Activated CD4-positive, alpha-beta T cell treated with anti-CD3 and anti-CD28 coated beads, Interleukin-2, amount 50 U/mL, for 48 hours (primary cell): ENCODE measurements at places on chromosomes 5 and 9.
A peak's percentile ranks its signal among the peaks of the same experiment; 100 is the strongest.

DNA sequence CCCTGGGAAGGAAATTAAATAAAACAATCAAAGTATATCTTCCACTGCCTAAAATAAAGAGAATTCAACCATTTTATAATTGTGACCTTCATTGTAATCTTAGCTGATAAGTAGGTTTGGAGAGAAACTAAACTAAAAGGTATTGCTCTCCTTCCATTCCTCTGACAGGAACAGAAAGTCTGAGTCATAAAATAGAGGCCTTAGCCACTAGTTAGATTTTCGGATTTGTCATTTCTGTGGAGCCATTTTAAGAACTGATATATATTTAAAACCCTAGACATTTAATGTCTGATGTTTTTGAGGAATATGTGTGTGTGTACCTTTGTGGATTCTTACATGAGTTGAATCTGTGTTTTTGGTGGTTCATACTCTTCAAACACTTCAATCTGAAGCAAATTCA, 11.8 kb upstream of the TMC1 start:
- DNase-seq: no peak

DNA sequence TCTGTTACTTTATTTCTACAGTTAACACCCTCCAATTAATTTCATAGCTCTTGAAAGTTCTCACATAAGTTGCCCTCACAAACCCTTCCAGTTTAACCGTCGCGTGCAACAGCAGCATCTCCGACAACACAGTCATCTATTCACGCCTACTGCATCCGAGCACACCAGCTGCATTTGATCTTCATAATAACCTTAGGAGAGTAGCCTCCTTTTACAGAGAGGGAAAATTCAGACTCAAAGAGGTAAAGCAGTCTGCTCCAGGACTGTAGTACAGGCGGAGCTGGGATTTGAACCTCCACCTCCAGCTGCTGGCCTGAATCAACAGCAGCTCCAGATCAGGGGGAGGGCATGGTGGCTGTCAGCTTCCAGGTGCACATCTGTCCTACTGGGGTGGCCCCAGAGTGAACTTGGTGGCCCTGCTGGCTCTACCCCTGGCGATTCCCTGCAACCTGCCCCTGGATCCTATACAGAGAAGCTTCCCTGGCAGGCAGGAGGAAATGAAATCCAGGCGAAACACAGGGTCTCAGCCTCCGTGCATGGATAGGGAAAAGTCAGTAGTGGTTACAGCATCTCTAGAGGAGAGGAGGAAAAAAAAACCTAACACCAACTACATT, 71.6 kb upstream of the UNC5A start:
- no peak for DNase-seq

GRCh38 chr5:143233031-143233430, 170.5 kb downstream of the NR3C1 start:
- no peak for DNase-seq

DNA sequence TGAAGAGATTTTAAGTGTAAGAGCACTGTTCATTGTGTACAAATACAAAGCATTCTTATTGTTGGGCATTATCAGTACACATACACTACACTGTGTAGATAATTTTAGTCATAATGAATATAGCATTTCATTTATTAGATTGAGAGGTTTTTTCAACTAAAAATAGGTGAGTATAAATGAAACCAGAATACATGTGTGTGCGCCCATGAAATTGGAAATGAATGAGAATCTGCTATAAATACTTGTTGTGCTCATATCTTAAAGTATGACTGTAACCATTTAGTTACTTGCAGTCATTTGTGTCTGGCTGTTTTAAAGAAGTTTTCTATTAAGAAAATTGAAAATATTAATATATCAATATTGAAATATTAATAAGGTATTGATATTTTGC, 189.0 kb upstream of the MEF2C start:
- DNase-seq: no peak

DNA sequence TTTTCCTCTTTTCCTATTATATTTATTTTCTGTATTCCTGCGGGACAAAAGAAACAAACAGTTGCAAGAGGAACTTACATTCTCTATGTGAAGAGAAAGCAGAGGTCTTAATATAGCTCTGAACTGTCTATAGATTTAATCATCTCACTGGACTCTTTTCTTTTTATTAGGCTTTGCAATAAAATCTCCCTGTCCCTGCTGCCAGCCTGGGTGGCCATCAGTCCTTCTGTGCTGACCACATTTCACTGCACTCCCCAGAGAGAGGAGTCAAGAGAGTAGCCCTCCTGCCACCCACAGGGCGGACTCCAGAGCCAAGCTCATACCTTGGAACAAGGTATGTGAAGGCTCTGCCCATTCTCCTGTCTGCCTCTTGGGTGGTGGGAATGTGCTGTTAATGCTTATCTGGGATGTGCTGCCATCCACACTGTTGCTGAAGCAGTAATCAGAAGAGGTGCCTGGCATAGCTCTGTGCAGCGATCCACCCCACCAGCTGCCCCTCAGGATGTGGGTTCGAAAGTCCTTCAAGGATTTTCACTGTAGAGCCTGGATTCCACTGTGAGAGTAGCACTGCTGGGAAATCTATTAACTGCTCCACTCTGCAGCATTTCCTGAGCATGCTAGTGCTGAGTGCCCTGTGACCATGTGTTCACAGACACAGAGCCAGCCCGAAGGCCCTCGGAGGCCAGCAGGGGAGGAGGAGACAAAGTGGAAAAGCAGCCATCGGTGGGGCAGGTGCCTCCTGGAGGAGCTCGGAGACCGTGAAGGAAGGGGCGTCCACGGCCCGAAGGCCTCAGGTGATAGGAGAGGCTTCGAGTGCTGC, 334.6 kb downstream of the MED10 start:
- no peak for DNase-seq

DNA sequence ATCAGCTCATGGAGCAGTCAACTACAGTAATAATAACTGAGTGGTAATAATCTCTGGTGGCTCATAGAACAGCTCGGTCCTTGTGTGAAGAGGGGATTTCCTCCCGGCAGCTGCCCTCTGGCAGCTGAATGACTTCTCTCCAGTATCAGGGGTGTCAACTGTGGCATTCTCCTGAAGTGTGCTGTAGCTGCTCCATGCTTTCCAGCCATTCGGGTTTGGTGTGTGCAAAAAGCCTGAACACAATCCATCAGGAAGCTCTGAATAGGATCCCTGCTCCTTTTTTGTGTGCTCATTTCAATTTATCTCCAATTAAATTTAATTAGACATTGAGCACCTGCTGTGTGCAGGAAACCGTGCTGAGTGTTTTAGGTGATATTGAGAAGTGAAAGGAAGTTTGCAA, 59.8 kb upstream of the BARX1 start:
- DNase-seq: no peak

DNA sequence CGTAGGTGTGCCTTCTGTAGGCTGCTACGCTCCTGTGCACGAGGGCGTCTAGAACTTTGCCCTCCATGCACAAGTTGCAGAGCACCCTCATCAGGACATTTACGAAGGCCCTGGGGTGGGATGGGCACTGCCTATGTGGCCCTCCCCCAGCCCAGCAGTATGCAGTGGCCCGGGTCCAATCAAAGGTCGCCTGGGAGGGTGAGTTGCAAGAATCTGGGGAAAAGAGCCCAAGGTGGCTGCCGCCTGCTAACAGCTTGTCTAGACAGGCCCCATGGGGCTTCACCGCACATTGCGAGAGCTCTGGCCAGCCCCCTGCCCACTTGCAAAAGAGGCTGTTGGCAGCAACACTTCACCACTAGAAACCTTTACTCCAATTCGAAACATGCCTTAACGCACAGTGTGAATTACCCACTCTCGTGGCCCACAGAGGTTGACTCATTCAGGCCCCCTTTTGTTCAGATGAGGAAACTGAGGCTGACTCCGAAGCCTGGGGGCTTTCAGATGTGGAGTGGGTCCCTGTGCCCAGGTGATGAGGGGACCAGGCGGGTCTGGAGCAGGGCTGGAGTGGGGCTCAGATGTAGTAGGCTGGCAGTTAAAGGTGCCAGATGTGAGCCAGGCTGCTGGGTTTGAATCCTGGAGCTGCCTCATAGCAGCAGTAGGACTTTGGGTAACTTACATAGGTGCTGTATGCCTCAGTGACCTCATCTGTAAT, 31.8 kb upstream of the IL17B start:
- DNase-seq: no peak

DNA sequence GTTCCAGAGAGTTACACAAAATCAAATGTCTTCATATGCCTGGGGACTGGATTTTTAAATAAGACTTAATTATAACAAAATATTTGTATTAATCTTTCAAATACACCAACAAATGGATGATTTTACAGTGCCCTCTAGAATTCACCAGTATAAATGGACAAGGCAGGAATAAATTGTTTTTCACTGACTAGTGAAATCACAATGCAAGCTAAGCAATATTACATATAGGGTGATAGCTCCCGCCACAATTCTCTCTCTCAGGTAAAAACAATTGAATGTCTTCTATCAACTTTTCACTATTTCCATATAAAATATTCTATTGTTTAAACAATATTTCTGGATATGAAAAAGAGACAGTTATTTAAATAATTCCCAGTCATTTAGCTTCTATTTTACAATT, 8.0 kb upstream of the CCDC112 start:
- DNase-seq: no peak

- DNase-seq: no peak
These were observed 33.3 kb downstream of the FGF1 start for GRCh38 chr5:142652563-142652962.

- DNase-seq: no peak
These were observed 57.9 kb upstream of the CNOT6 start for GRCh38 chr5:180436275-180436674.

GRCh38 chr5:150559701-150560100, 51.8 kb downstream of the NDST1 start:
- no peak for DNase-seq

DNA sequence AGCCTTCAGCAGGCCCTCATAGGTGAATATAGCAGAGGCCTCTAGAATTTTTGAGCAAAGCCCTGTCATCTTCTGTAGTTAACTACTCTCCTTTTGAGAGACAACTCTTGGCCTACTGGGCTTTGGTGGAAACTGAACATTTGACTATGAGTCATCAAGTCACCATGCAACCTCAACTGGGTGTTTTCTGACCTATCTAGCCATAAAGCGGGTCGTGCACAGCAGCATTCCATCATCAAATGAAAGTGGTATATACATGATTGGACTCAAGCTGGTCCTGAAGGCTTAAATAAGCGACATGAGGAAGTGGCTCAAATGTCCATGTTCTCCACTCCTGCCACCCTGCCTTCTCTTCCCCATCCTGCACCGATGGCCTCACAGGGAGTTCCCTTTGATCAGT, 1115.5 kb downstream of the TAF11L14 start:
- DNase-seq: peak; percentile 32

GRCh38 chr5:174472956-174473355, 251.4 kb upstream of the MSX2 start:
- DNase-seq: no peak

GRCh38 chr5:14364576-14365472, 216.8 kb upstream of the OTULINL start:
- peak; percentile 12 for DNase-seq

- DNase-seq: no peak
These were observed 1.6 kb upstream of the ASPN start for GRCh38 chr9:92483627-92484545.

GRCh38 chr9:77464661-77465060, 183.5 kb downstream of the GNA14 start:
- no peak for DNase-seq
